ENCODE measurements at places on chromosomes 1 and 21.

DNA sequence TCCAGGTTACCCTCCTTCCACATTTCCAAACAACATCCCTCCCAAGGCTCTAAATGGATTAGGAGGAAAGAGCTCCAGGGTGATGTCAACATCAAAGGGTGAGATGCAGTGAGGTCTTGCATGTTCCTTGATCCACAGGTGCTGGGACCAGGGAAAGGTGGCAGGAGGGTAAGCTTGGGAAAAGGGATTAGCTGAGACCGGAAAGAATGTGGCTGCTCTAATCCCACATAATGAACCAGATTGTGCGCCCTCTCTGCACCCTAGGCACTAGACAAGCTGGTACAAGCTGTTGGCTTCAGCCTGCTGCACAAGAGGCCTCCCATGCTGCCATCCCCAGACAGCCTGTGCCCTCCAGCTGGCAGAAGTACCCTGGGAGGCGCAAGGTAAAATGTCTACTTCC lies 34.9 kb downstream of the PLXNA2 start:
- no peak for DNase-seq

DNA sequence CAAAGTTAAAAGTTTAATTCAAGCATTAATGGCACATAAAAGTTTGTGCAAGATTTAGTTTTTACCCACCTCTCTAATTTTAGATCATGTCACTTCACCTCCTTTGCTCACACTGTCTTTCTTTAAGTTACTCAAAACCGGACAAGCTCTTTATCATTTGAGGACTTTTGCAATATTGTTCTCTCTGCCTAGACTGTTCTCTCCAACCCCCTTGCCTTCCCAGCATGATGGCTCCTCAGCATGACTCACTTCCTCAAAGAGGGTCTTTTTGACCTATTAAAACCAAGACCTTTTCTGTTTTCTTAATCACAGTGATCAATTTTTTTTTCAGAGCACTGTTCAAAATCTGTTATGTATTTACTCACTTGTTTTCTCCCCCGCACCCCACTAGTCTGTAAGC lies 61.3 kb downstream of the XKR8 start:
- DNase-seq = no peak

DNA sequence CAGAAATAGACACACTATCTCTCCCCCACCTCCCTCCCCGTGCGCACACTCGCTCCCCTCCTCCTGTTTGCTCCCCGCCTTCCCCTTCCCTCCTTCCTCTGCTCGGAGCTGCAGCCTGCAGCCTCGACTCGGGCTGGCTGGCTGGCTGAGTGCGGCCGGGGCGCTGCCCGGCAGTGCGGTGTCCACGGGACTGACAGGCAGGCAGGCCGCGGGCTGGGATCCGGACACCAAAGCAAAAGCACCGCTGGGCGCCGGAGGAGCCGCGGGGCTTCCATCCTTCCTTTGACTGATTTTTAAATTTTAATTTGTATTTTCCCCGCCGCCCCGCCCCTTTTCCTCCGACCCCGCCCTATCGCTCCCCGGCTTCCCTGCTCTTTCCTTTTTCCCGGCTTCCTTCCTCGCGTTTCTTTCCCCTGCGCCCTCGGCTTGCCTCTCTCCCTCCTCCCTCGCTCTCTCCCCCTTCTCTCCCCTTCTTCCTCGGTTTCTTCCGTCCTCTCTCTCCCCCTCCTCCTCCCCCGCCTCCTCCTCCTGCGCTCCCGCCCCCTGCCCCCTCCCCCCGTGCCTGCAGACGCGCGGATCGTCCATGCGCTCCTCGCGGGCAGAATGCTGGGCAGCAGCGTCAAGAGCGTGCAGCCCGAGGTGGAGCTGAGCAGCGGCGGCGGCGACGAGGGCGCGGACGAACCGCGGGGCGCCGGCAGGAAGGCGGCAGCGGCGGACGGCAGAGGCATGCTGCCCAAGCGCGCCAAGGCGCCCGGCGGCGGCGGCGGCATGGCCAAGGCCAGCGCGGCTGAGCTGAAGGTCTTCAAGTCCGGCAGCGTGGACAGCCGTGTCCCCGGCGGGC lies 109.4 kb downstream of the NAV1 start:
- DNase-seq = no peak

DNA sequence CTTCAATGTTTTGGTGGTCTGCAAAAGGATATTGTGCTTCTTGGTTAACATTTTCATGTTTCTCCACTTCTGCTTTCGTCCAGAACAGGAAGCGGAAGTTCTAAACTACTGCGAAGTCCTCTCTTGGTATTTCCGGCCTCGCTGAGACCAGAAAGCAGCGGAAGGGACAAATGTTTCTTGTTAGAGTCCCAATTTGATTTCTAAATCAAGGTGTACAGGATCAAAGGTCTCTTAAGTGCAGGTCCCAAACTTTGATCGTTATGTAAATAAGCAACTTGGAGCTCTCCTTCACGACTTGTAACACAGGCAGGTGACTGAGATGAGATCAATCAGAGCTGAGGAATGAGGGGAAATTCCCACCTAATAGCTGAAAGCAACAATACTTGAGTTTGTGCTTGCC lies 40.1 kb upstream of the HMCN1 start:
- no peak for DNase-seq

GRCh38 chr1:181073638-181074037 lies 14.9 kb upstream of the IER5 start:
- DNase-seq = no peak

DNA sequence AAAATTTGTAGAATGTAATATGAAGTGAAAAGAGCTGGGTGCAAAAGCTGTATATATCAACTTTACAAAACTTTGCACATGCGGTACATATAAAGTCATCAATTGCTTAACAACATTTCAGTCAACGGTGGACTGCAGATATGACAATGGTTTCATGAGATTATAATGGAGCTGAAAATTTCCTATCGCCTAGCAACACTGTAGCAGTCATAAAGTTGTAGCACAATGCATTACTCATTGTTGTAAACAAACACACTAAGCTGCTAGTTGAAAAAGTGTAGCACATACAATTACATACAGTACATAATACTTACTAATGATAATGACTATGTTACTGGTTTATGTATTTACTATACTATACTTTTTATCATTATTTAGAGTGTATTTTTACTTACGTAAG lies 64.0 kb downstream of the RGS7 start:
- DNase-seq = no peak

- no peak for DNase-seq
Measured at GRCh38 chr1:29238620-29239002, 2.3 kb downstream of the PTPRU start.

- peak; percentile 10 for DNase-seq
Measured at GRCh38 chr1:32716312-32717148, 14.0 kb upstream of the SYNC start.

DNA sequence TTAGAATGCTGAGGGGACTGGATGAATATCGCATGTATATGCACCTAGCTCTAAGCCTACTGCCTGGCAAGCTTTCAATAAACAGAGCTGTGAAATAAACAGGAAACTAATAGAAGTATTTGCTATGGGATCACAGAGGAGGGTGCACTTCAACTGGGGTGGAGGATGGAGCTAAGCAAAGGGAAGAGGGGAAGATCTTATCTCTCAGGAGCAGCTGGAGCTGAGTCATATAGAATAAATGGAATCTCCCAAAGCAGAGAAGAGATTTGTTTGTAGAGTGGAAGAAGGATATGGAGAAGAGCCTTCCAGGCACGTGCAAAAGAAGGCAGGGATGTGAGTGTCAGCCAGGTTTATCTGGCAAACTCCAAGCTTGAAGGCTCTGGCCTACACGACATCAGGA lies 17.0 kb upstream of the KCNA10 start:
- DNase-seq = no peak

- no peak for DNase-seq
Measured at GRCh38 chr1:35707601-35708440, 10.9 kb downstream of the C1orf216 start.

- DNase-seq = no peak
Measured at GRCh38 chr1:96365076-96365475, 356.5 kb upstream of the PTBP2 start.

GRCh38 chr1:33234131-33234530 lies 22.2 kb upstream of the ZNF362 start:
- DNase-seq = no peak

DNA sequence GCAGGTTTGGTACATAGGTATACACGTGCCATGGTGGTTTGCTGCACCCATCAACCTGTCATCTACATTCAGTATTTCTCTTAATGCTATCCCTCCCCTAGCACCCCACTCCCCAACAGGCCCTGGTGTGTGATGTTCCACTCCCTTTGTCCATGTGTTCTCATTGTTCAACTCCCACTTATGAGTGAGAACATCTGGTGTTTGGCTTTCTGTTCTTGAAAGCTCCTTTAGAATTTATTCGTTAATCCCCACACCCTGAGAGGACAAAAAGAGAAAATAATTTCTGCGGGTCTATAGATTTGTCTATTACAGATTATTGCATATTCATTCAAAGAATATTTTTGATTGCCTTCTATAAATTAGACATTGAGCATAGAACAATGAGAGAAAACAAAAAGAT lies 455.5 kb downstream of the PLPP3 start:
- no peak for DNase-seq

GRCh38 chr1:201212056-201212455 lies 21.4 kb downstream of the IGFN1 start:
- no peak for DNase-seq

- DNase-seq = no peak
Measured at GRCh38 chr1:13679651-13680050, 20.3 kb upstream of the PRDM2 start.

- DNase-seq = no peak
Measured at GRCh38 chr1:206589206-206589605, 23.1 kb downstream of the EIF2D start.

GRCh38 chr1:57848406-57848805 lies 424.5 kb upstream of the DAB1 start:
- no peak for DNase-seq

GRCh38 chr1:205061665-205062069 lies 18.7 kb downstream of the CNTN2 start:
- peak; percentile 41 for DNase-seq

GRCh38 chr1:110556471-110556807 lies 37.5 kb upstream of the KCNA10 start:
- no peak for DNase-seq

DNA sequence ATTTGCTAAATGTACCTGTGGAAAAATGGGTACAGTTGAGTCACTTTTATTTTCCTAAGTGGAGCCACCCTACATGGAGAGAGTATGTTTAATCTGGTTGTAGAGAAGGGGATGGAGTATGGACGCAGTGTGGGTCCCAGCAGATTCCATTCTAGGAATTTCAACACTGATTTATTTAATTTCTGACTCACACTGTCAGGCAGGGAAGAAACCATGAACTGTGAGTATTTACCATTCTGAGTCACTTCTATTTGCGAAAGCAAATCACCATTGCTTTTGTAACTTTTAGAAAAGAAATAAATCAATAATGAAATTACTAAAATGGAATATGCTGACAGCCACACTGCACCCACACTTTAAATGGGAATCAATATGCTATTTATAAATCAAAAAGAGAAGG lies 339.0 kb downstream of the DSCAM start:
- DNase-seq = no peak

- DNase-seq = no peak
Measured at GRCh38 chr1:174967845-174968705, 31.7 kb upstream of the CACYBP start.

- peak; percentile 50 for DNase-seq
Measured at GRCh38 chr21:42002421-42002958, 7.7 kb downstream of the ZBTB21 start.

DNA sequence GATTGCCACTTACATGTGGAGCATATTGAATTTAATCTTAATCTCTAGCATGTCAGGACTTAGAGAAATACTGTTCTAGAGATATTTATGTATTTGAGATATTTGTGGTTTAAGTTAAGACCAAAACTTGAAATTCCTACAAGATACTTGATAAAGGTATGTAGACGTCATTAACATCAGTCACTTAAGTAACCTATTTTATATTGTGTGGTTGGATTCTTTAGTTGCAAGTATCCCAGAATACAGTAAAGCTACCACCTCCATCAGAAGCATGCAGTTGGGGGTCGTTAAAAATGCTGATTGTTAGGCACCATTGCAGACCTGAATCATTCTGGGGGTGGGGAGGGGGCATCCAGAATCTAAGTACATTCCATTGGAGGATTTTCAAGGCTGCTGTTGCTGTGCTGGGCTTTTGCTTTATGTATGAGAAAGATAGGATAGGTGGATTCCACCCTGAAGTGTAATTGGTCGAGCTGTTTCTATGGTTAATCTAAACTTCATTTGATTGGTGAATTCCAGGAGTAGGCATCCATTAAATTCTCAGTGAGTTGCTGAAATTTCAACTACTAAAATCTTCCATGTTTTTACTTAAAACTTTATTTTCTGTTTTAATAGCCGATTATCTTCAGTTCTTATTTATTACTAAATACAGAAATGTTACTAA lies 4.0 kb downstream of the H3-3A start:
- DNase-seq = no peak

- DNase-seq = no peak
Measured at GRCh38 chr1:161492827-161493226, 12.4 kb upstream of the FCGR2A start.

DNA sequence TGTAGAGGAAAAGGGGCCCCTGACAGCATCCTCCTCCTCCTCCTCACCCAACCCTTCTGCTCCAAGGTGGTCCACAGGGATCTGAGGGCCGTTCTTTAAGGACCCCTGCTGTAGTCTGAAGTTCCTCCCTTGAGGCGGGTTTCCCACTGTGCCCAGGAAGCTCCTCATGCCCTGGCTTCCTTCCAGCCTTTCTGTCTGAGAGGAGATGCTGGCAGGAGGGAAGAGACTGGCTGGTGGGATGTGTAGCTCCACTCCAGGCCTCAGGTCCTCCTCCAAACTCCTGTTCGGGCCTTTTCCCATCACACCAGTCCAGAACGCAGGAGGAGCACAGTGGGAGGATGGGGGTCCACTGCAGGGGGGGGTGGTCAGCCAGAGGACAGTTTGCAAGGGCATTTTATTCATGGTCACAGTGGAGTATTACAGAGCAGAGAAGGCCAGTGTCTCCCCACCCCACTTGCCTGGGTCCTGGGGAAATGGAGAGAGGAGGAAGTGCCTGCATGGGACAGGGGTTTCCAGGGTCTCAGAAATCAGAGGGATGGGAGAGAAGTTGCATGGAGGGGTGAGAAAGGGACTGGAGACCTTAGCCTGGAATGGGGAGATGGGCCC lies 7.8 kb downstream of the ETV3L start:
- no peak for DNase-seq

GRCh38 chr21:14480411-14481031 lies 65.6 kb downstream of the SAMSN1 start:
- no peak for DNase-seq

GRCh38 chr1:15308621-15309027 lies 61.6 kb downstream of the FHAD1 start:
- DNase-seq = no peak

DNA sequence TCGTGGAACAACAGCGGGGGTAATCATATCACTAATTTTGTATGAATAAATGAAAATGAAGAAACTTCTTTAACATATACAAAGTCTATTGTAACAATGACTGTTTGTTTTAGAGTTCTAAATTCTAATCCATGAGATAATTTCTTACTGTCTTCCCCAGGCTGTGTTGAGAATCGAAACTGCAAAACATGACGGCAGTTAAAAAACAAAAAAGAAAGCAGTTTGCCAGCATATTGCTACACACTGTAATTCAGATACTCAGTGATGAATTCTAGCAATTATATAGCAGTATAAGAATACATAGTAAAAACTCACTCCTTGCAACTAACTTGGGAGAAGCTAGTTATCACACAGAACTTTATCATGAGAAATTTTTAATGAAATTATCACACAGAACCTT lies 22.1 kb downstream of the INSL5 start:
- no peak for DNase-seq

GRCh38 chr1:38392861-38393260 lies 346.3 kb upstream of the POU3F1 start:
- DNase-seq = no peak

- no peak for DNase-seq
Measured at GRCh38 chr21:27812279-27812678, 845.4 kb upstream of the ADAMTS5 start.

Measured in stimulated activated CD4-positive, alpha-beta T cell treated with anti-CD3 and anti-CD28 coated beads, Interleukin-1b, Interleukin-23, amount 100 ng/mL, for 1 hour (primary cell).